ENCODE measurements at places on chromosomes 2 and 18.

GRCh38 chr2:233972941-233973575, 55.9 kb downstream of the TRPM8 start:
- DNase-seq: no peak

- DNase-seq: peak; percentile 48
Observed at GRCh38 chr2:198054299-198054698, 249.9 kb downstream of the PLCL1 start.

DNA sequence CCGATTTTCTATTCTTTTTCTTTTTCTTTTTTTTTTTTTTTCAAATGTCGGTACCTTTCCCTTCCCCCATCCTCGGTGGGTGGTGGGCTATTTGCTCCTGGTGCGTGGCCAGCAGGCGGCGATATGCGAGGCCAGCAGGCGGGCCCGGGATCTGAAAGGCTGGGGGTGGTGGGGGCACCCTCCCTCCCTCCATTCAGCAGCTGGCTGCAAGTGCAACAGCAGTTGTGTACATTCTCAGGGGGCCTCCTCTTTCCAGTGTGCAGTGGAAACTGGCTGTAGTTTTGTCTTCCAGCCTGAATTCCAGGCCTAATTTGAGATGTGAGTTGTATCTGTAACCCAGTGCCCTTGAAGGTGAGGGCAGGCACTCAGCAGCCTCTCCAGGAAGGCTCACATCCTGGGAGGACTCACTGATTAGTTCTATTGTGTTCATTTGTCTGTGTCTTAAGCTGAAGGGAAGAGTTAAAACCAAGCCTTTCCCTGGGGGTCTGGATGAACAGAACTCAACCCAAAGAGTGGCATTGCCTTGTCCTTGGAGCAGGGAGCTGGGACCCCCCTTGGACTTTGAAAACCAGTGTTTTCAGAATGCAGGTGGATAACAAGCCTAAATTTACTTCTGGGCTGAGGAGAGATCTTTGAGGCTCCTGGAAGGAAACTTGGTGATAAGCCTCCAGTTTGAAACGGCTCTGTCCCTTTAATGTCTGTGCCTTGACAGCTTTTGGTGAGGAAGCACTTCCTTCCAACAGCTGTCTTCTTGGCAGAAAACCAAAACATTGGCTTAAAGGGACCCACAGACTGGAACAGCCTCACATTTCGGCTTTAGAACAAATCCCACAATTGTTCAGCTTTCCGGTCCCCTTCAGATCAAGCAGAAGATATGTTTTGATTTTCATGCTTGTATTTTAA, 3.3 kb downstream of the MYCN start:
- peak; percentile 75 for DNase-seq

DNA sequence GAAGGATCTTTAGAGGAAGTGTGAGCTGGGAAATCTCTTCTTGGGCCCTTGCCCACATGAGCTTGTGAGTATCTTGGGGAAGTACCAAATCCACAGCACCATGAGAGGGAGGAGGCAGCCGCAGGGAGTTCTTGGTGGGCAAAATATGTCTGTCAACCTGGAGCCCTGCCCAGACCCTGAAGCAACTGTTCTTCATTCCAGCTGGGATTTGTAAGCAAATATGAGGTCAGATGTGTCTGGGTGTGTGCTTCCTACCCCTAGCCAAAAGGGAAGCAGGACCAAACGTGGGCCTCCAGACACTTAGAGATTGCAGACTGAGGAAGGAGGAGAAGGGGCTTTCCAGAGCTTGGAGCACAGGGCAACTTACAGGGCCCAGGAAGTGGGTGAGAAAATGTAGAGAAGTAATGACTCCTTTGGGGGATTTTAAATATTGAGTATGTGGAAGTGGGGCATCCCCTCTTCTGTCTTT, 41.9 kb downstream of the TMEM247 start:
- DNase-seq: no peak

DNA sequence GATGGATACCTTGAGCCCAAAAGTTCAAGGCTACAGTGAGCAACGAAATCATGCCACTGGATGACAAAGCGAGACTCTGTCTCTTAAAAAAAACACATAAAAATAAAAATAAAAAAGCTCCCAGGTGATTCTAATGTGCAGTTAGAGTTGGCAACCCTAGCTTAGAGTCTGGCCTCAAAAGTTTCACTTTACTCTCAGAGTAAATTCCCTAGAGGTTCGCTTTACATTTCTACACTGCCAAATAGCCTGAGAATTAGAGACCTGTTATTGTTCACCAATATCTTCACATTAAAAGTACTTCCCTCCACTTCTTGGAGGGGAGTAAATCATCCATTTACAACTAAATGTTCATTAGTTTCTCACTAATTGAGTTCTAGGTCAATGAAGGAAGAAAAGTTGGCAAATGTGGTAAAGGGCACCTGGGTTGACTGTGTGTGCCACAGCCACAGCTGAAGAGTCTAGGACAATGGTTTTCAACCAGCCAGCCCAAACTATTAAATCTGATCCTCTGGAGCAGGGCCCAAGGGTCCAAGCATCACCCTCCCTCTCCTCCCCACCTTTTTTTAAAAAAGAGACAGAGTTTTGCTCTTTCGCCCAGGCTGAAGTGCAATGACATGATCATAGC, 15.2 kb upstream of the TMEM37 start:
- DNase-seq: no peak

GRCh38 chr2:234983011-234983726, 31.4 kb downstream of the SH3BP4 start:
- DNase-seq: no peak

DNA sequence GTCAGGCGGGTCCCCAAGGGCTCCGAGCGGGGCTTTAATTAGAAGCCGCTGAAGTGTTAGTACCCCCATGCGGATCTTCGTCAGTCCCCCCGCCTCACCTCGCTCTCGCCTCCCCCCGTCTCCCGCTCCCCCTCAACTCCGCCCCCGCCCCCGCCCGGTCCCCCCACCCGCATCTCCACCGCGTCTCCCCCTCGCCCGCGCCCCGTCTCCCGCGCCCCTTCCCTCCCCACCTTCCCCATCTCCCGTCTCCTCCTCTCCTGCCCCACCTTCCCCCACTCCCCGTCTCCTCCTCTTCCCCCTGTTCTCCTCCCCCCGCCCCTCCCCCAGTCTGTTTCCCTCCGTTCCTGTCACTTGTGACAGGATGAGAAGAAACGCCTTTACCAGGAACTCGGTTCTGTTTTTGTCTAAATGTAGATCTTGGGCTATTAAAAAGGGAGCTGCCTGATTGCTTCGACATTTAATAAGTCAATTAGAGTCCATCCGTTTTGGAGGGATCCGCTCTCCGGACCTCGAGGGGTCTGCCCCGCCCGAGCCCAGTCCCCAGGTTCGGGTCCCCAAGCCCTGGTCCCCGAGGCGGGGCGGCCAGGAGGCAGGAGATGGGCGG, 969 bp upstream of the ALKAL2 start:
- DNase-seq: peak; percentile 26

- no peak for DNase-seq
Observed at GRCh38 chr2:114222344-114222743, 220.1 kb upstream of the DPP10 start.

GRCh38 chr2:241933179-241933911, 63.8 kb downstream of the RTP5 start:
- DNase-seq: no peak

GRCh38 chr18:58028109-58028784, 15.8 kb upstream of the NEDD4L start:
- DNase-seq: no peak

DNA sequence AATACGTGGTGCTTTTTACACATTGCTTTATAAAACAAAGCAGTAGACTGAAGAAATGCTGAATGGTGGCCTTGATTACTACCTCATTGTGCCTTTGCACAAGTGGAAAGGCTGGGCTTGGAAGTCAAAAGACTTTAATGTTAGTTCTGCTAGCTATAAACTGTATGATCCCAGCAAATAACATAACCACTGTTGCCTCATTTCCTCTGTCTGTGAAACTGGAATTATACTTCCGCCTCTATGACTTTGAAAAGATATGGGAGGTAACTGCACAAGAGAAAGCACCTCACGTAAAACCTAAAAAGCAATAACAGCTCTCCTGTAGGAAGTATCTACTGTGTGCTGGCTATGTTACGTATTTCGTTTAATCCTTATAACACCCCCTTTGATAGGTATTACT, 43.4 kb upstream of the DSC1 start:
- DNase-seq: no peak

GRCh38 chr2:48504647-48505327, 25.2 kb upstream of the STON1 start:
- no peak for DNase-seq

- no peak for DNase-seq
Observed at GRCh38 chr2:179141206-179141605, 91.3 kb upstream of the CCDC141 start.

DNA sequence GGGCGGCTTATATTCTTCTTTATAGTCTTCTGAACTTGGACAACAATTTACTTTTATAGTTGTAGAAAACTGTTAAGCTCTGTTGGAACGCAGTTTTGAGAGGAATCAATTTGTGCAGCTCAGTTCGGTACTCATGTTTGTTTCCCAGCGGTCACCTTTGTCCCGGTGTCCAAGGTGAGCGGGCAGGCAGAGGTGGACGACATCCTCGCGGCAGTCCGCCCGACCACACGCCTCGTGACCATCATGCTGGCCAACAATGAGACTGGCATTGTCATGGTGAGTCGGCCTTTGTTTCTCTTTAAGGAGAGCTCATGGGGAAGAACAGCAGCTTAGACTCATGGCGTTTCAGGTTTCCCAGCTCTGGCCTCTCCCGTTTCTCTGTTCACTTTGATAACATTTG, 18.6 kb upstream of the ESPNL start:
- DNase-seq: no peak

DNA sequence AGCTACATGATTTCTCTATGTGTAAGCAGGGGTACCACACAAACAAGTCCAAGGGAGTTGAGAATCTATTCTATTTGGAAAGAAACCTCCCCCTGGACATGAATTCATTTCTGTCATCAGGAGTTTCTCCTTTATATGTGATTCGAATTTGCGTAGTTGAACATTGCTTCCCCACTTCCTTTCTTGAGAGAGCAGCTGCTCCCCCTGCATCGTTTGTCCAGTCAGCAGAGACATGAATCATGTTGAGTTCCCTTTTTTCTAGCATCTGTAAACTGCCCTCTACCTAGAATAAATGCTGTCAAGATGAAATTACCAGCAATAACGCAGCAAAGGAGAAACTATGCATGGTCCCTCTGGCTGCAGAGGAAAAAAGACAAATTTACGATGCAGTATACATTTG, 73.8 kb downstream of the KIF5C start:
- no peak for DNase-seq

- peak; percentile 55 for DNase-seq
Observed at GRCh38 chr18:24600076-24600654, 139.7 kb downstream of the HRH4 start.

GRCh38 chr18:67417864-67418523, 98.5 kb downstream of the DSEL start:
- no peak for DNase-seq

GRCh38 chr2:16507655-16508489, 157.8 kb downstream of the CYRIA start:
- peak; percentile 87 for DNase-seq

DNA sequence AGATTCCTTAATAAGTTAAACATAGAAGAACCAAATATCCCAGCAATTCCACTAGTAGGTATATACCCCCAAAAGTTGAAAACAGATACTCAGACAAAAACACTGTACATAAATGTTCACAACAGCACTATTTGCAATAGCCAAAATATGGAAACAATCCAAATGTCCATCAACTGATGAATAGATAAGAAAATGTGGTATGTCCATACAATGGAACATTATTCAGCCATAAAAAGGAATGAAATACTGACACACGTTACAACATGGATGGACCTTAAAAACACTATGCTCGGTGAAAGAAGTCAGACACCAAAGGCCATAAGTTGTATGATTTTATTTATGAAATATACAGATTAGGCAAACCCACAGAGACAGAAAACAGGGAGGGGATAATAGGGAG, 12.5 kb downstream of the TMEM178A start:
- no peak for DNase-seq

GRCh38 chr18:13076886-13077285, 85.7 kb downstream of the CEP192 start:
- no peak for DNase-seq

DNA sequence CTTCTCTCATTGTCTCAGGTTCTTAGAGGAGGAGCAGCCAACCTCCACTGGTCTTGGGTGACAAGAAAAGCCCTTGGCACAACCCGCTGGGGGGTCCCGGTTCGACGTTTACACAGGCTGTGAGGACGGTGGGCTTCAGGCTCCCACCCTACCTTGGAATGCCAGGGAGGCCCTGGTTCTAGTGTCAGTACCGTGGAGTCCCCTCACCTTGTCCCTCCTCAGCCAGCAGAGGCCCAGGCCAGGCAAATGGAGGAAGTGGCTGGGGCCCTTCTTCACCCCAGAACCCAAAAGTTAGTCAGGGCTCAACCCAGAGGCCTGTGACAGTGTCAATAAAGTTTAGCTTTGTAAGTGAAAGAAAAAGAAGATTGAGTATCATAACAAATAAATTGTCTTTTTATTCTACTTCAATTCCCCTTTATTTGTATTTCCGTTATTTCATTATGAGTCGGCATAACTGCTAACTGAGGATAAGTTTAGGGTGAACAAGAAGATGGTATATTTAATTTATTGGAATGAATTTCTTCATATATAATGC, 62.6 kb upstream of the ZSWIM2 start:
- no peak for DNase-seq

DNA sequence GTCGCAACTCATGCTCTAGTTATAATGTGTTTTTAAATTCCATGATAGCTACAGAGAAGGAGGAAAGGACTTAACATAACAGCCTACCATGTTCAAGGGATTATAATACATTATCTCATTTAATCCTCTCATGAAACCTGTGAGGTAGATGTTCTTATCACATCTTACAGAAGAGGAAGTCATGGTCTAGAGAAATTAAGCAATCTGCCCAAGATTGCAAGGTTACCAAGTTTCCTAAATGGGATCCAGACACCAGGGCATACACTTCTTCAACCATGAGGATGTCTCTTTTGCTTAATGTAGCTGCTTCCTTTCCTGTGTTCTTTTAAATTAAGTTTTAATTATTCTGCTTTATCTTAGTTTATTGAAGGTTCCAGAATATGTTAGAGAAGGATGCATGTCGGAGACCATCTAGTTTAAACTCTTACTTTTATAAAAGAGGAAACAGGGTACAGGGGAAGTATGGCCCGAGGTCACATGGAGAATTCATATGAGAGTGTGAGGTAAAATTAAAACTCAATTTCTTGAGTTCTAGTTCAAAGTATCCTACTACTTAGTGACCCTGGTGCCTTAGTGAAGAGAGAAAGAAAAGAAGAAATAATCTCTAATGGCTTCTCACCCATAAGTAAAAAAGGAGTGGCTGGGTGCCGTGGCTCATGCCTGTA, 3.6 kb upstream of the IL1A start:
- DNase-seq: no peak

GRCh38 chr2:36780231-36780839, 83.8 kb downstream of the VIT start:
- peak; percentile 77 for DNase-seq

- no peak for DNase-seq
Observed at GRCh38 chr2:16407358-16407757, 258.3 kb downstream of the CYRIA start.

GRCh38 chr2:188598551-188598950, 306.9 kb downstream of the GULP1 start:
- peak; percentile 10 for DNase-seq

DNA sequence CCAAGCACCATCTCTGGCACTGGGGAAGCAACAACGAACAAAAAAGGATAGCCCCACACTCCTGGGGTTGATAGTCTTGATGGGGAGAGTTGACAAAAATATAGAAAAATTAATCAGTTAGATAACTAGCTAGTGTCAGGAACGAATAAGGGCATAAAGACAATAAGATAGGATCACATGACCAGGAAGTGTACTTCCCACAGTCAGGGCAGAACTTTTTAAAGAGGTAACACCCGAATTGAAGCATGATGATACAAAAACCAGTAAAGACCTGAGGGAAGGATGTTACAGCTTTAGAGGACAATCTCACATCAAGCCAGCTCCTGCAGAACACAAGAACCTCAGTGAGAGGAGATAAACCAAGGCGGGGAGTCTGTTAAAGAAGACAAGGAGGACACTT, 295.4 kb upstream of the CRIM1 start:
- DNase-seq: no peak
